ENCODE measurements at places on chromosomes 6 and 20. TPM values are rescaled to one million over a fixed set of nuclear protein-coding genes. Genes with fewer than 3 reads are reported as not detected.

The TINAG gene
- not detected for total RNA-seq

The EFCAB8 gene
- total RNA-seq: 0.05 TPM

The WFDC10B gene
- not detected for total RNA-seq

The CRISP3 gene
- total RNA-seq: 0.22 TPM

The SNHG17 gene
- 15.2 TPM for total RNA-seq

The SLX4IP gene
- 10.3 TPM for total RNA-seq

The BANF2 gene
- not detected for total RNA-seq

The ALDH8A1 gene
- total RNA-seq: 1.4 TPM

The IL17A gene
- not detected for total RNA-seq

The BICRAL gene
- 32.9 TPM for total RNA-seq

The CSTF1 gene
- 41.1 TPM for total RNA-seq

The CALHM4 gene
- not detected for total RNA-seq

The DDX27 gene
- total RNA-seq: 30.2 TPM

The SLC17A2 gene
- not detected for total RNA-seq
